ENCODE measurements at places on chromosomes 13 and 19. TPM values are rescaled to one million over a fixed set of nuclear protein-coding genes. Genes with fewer than 3 reads are reported as not detected.

- DNase-seq, result no peak
These were observed 404 bp downstream of the C19orf44 start for GRCh38 chr19:16496613-16496983.

GRCh38 chr13:108305655-108306054 is 36.1 kb downstream of the TNFSF13B start:
- no peak for DNase-seq

DNA sequence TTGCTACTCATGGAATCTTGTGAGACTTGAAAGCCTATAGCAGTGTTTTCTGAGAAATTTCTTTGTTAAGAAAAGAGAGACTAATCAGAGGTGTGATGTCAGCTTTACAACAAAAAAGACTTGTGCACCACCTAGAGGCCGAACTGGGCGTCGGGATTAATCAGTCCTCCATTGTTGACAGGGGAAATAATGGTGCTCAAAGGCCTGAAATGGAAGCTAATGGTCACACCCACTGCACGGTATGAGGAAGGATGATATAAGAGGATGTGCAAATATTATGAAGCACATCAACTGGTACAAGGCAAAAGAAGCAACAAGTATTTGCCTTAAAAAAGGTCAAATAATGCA is 480.2 kb upstream of the MIR17HG start:
- peak; percentile 68 for DNase-seq

The CRB3 gene
- 1.9 TPM for total RNA-seq

The NR1H2 gene
- total RNA-seq, result 41.4 TPM

Measured in G401 (cell line).